ENCODE measurements at places on chromosomes 6 and 20.

DNA sequence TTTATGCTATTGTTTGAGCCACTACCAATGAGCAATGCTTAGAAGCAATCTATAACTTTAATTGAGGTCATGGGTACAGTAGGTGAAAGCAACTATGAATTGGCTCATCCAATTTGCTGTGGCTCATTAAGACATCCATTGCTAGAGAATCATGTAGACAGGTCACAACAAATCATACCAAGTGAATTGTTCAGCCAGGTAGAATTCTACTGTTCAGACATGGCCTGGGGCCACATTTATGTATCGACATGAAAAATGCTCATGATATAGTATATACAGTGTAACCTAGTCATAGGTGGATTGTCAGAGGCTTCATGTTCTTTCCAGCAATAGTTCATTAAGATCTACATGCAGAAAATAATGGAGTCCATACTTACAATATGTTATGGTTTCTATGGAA, 633.7 kb upstream of the EYS start:
- no peak for DNase-seq

DNA sequence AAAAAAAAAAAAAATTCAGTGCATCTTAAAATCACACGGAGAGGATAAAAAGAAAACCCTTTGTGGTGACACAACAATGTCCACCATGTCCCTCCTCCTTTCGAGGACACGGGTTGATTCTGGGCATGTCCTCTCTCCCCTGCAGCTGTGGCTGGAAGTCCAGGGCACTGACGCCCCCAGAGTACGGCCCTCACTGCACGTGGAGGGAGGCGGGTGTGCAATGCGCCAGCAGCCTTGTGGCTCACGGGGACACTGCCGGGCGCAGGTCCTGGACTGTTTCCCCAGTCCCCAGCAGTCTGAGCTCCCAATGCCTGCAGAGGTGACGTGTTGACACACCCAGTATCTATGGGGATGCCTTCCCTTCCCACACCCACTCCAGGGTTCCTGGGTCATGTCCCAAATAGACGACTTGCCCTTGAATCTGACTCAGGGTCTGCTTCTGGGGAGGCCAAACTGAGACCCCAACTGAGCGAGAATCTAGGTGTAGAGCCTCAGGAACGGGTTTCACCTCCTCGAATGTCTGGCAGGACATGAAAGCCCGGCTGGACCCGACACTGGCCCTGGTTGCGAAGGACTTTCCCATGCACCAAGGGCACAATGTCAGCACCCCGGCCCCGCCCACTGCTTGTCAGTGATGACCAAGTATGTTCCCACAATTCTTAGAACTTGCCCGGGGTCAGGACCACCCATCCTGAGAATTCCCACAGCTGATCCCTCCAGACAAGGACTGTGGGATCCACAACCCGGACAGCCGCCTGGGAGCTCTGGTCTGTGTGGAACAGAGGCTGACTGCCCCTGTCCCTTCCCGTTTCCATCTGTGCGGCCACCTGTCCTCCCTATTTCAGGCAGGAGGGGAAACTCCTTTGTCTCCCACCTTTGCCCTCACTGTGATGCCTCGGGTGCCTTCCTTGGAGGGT, 425.1 kb upstream of the SULF2 start:
- DNase-seq, result no peak

DNA sequence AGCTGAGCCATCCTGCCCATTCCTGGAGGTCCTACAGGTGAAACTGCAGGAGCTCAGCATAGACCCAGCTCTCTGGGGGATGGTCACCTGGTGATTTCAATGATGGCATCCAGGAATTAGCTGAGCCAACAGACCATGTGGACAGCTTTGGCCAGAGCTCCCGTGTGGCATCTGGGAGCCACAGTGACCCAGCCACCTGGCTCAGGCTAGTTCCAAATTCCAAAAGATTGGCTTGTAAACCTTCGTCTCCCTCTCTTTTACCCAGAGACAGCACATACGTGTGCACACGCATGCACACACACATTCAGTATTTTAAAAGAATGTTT, 44.0 kb downstream of the SIRPA start:
- DNase-seq, result no peak

- DNase-seq, result no peak
Observed at GRCh38 chr6:90584636-90585255, 2.1 kb downstream of the MAP3K7 start.

- DNase-seq, result peak; percentile 35
Observed at GRCh38 chr6:6712449-6713403, 124.2 kb downstream of the LY86 start.

- no peak for DNase-seq
Observed at GRCh38 chr6:87808005-87808757, 106.1 kb upstream of the AKIRIN2 start.

DNA sequence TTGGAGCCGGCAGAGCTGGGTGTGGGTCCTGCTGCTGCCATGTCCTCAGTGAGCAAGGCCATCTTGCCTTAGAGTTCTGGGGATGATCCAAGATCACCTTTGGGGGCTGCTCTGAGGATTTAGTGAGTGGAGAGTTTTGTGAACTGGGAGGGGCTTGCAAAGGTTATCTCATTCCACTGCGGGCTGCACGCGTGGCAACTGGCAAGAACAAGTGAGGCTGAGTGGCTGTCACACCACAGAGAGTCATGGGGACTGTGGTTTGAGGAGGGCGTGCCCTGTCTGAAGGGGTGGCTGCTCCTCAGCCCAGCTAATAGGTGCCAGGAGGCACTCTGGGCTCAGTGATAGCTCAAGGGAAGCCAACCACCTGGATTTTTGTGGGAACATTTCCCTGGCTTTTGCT, 37.6 kb downstream of the TTLL9 start:
- no peak for DNase-seq

Data from brain (organoid and tissue), 16 donors.